ENCODE measurements at places on chromosomes 3 and 15. TPM values are rescaled to one million over a fixed set of nuclear protein-coding genes. Genes with fewer than 3 reads are reported as not detected.

GRCh38 chr3:169603661-169604060, 59.9 kb downstream of the MECOM start:
- DNase-seq = no peak

GRCh38 chr3:103991461-103992115, 1375.1 kb upstream of the ALCAM start:
- DNase-seq = no peak

- no peak for DNase-seq
Observed at GRCh38 chr3:108494906-108495531, 15.4 kb downstream of the MYH15 start.

- no peak for DNase-seq
Observed at GRCh38 chr3:141998669-141999290, 122.3 kb downstream of the ATP1B3 start.

DNA sequence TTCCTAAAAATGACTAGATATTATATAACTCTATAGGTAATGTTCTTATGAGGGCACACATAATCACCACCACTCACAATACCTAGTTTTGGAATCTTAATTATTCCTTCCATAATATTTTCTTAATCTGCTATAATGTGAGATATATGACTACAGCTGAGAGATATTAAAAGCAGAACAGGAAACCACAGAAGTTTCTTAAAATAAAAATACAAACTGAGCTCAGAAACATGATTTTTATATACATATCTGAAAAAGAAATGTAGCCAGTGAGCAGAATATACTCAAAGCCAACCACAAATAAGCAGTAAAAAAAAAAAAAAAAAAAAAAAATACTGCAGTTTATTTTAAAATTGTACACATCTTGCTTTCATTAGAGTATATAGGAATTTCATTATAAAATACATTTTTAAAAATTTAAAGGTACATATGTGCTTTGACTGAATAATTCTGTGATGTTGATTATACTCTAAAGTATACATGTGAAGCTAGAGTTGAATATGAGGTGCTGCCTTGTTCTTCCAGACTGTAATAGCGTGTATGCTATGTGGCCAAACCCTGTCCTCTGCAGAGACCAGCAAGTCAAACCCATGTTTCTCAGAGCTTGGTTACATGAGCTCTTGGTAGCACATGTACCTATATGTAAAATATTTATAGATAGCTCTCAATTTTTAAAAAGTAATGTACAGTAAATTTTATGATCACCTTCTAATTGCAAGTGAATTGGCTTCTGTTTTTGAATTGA, 175.0 kb downstream of the UBE2E2 start:
- DNase-seq = no peak

- no peak for DNase-seq
Observed at GRCh38 chr15:88454236-88454635, 13.0 kb downstream of the MRPL46 start.

GRCh38 chr15:52309154-52309548, 13.5 kb upstream of the MYO5C start:
- no peak for DNase-seq

DNA sequence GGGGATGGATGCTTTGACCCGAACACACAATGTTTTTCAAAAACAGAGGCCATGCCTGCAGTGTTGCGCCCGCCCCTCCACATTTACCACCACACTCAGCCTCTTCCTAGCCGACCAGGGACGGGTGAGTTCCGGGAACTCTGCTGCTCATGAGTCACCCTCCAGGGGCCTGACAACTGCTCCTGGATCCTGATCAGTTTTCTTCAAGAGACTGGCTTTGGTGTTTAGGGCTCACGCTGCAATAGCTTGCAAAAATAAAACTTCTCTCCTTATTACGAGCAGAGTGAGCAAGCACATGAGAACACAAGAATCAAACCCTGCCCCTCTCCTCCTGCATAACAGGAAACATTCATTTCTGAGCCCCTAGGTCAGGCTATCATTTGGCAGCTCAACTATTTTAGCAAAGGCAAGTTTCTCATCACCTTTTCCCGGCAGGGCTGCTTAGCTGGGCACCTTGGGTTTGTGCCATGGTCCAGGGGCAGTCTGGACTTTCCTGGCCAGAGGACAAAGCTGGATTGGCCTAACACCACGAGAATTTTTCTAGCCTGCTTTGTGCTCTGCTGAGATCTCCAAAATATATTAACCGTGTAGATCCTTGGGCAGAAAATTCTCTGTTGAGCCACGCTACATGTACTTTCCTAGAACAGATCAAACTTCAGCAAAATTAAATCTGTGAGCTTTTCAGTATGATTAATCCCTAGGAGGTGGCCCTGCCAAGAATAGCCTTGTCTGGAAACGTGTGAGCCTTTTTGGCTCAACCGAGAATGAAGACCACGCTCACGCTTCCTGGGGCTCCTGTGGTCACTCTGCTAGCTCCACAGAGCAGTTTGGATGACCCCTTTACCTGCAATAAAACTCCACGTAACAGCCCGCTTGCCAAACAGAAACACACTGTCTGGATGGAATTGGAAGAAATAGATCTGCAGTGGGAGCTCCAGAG, 52.7 kb upstream of the SPATA12 start:
- peak; percentile 71 for DNase-seq

- DNase-seq = no peak
Observed at GRCh38 chr3:42635111-42635510, 18.4 kb upstream of the ZBTB47 start.

DNA sequence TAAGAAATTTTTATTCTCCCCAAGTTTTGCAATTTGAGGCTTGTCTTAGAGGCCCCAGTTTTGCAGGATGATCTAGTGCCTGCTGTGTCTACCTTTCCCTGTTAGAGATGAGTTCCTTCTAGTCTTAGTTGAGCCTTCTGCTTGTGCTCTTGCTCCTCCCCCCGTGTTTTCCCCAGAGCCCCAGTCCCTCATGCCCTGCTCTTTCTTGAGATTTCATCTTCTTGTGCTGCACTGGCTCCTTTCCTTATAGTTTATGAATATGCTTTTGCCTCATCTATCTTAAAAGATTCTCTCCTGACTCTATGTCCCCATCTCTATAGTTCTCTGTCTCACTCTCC, 4.7 kb downstream of the GAP43 start:
- no peak for DNase-seq

DNA sequence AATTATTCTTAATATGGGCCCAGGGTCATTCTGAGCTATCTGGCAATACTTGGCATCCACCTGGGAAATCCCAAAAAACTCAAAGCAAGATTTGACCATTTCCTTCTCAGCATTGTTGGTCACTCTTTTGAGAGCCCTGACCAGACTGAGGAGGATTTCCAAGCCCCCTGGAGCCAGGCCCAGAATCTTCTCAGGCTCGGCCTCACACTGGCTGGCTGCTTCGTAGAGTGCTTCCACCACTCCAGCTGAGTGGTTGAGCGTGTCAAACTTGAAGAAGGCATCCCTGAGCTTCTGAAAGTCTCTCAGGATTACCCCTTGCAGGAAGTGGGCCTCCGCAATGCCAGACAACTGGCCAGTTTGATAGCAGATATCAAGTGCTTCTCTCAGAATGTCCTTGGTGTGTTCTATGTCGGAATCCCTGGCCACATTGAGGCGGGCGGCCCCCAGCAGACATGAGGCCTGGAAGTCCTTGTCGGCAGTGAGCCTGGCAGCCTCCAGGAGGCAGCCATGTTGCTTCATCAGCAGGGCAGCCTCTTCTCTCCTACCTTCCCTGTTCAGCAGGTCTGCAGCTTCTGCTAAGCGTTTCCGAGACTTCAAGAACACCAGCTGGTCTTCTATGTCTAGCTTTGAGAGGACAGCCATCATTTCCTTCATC, 68.9 kb upstream of the DCLK3 start:
- DNase-seq = no peak

GRCh38 chr3:62211675-62212429, 161.5 kb downstream of the FEZF2 start:
- no peak for DNase-seq

DNA sequence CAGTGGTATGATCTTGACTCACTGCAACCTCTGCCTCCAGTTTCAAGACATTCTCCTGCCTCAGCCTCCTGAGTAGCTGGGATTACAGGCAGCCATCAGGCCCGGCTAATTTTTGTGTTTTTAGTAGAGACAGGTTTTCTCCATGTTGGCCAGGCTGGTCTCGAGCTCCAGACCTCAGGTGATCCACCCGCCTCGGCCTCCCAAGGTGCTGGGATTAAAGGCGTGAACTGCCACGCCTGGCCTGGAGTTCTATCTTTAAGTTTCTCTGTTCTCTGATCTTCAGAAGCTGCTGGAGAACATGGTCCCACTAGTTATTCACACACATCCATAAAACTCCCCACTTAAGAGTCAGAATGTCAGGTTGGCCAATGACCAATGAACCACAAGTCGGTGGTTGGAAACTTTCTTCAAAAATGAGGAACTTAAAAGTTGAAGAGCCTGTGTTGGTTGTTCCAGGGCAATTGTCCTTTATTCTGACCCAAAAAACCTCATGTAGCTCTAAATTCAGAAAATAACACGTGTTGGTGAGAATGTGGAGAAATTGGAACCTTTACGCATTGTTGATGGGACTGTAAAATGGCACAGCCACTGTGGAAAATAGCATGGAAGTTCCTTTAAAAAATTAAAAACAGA, 55.9 kb upstream of the PIK3CB start:
- DNase-seq = no peak

DNA sequence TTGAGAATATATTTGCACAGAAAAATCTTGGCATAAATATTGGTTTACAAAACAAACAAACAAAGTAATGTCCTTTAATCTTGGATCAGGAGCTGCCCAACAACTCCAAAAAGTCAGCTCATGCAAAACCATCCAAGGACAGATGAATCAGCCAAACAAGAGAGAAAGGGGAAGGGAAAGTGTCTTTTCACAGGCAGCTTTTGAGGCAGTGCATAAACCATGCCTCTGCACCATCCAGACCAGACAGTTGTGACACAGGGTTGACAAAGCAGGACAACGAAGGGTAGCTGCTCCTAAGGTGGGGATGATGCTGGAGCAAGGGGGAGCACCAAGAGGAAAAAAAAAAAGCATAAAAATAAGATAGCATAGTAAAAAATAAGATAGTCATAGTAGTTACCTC, 8.7 kb downstream of the CD86 start:
- DNase-seq = no peak

GRCh38 chr3:188179006-188179966, 25.3 kb downstream of the LPP start:
- DNase-seq = peak; percentile 48

- DNase-seq = no peak
Observed at GRCh38 chr15:29736744-29737020, 85.6 kb downstream of the TJP1 start.

- DNase-seq = no peak
Observed at GRCh38 chr3:23264413-23264812, 61.3 kb downstream of the UBE2E2 start.

DNA sequence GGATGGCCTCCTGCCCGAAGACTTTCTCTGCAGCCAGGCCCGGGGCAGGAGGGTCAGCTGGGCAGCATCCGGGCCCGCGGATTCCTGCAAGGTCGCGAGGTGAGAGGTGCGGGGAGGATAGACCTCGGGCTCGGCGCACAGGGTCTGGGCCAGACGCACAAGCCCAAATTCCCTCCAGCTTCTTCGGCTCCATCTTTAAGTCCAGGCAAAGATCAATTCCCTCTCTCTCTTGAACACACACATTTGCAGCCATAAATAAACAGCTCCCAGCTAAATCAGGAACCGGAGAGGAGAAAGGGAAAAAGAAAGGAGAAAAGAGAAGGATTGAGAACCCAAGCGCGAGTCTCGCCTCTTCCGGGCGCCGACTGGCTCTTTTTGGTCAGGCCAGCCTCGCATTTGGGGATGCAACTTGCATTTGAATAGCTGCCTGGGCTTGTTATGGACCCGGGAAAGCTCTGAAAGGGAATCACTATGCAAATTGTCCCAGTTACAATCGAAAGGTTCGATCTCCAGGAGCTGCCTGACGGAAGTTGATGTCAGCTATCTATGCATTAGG, 14.5 kb upstream of the ONECUT1 start:
- no peak for DNase-seq

DNA sequence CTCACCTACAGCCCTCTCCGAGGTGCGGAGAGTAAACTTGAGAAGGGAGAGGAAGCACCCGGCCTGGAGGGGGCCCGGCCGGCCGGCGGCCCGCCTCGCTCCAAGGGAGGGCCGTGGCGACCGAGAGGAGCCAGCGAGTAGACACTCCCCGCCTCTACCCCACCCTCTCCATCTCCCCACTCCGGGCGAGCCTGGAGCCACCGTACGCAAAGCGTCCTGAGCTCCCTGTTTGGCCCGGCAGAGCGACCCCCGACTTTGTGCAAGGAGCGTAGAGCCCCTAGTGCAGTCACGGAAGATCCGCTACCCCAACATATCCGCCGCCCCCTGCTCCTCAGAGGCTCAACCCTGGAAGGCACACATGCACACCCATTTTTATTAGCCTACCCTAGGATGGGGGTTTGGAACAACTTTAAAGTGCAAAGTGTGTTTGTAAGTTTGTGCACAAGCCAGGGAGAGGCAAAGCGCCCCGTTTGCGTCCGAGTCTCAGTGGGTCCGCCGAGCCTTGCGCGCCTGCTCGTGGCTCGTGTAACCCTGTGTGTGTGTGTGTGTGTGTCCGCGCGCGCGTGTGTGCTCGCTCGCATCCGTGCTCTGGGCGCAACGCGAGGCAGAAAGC, 508 bp upstream of the SMAD6 start:
- DNase-seq = peak; percentile 71

GRCh38 chr3:48156163-48156562, 32.1 kb downstream of the CDC25A start:
- no peak for DNase-seq

DNA sequence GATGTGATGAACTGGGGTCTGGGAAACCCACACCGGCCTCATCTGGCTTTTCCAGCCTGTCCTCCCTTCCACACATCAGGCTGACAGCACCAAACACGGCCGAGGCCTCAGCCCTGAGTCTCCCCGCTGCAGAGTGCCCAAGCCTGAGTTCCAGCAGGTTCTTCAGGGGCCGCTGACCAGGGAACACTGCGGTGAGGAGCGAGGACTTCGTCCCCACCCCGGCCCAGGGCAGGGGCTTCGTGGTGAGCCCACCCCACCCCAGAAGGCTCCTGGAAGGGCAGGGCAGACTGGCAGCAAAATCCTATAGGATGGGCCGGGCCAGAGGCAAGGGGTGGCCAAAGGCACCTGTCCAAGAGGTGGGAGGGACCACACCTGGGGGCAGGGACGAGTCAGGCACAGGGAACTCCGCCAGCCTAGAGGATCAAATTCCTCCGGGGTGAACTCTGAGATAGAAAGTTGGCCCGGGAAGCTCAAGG, at the start of gene SLC51A:
Gene SLC51A, plus strand, starts transcription at position 446 of the 476 bp plus-strand sequence. CDS start 179 bp downstream, outside the sequence.
- no peak for DNase-seq

- no peak for DNase-seq
Observed at GRCh38 chr15:56211960-56212550, 31.6 kb downstream of the RFX7 start.

DNA sequence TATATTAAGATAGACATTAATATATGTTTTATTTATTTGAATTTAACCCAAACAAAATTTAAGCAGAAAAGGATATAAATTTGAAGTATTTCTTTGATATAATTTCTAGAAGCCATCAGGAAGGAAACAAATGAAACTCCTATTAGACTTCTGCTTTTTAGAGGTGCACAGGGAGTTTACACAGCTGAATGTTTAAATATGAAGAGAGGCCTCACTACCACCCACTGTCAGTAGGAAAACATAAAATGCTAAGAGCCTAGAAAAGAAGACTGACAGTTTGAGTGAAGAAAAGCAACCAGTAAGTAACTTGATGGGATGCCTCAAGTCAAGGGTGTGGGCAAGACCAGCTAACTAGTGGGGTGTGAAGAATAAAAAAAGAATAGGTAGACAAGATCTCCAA, 19.7 kb downstream of the PLSCR2 start:
- DNase-seq = no peak

- DNase-seq = no peak
Observed at GRCh38 chr15:95032156-95032555, 800.8 kb downstream of the MCTP2 start.

Gene HSPBAP1
- 5.3 TPM for total RNA-seq

Gene GRM2
- 0.07 TPM for total RNA-seq

Gene ARL13B
- 4.5 TPM for total RNA-seq

Gene ALPK3
- 118 TPM for total RNA-seq

Gene CHRFAM7A
- 1.3 TPM for total RNA-seq

Gene CD276
- 39.0 TPM for total RNA-seq

Gene CHRD
- 4.6 TPM for total RNA-seq

Data from left ventricle myocardium superior (tissue), 1 donor.